ENCODE measurements at places on chromosomes 5 and 9. TPM values are rescaled to one million over a fixed set of nuclear protein-coding genes. Genes with fewer than 3 reads are reported as not detected.

DNA sequence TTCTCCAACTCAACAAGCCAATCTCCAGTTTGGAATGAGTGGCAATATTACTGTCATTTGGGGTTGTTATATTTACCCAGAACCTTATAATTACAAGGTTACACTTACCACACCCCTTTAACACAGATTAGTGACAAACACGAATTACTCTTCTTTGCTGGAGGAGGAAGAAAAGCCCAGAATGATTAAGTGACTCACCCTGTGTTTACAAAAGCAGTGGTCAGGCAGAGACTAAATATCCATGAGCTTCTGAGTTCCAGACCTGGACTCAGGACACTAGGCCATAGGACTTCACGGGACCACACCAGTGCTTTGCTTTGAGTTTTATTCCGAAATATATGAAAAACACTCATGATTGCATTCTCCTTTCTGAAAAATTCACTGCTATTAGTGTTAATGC is 370.8 kb downstream of the TLE1 start:
- DNase-seq = no peak
- no peak overlapping the region for H3K4me3 ChIP-seq
- no peak overlapping the region for H3K27ac ChIP-seq
- H3K27me3 ChIP-seq = no peaks in the 10 kb centered on the region

DNA sequence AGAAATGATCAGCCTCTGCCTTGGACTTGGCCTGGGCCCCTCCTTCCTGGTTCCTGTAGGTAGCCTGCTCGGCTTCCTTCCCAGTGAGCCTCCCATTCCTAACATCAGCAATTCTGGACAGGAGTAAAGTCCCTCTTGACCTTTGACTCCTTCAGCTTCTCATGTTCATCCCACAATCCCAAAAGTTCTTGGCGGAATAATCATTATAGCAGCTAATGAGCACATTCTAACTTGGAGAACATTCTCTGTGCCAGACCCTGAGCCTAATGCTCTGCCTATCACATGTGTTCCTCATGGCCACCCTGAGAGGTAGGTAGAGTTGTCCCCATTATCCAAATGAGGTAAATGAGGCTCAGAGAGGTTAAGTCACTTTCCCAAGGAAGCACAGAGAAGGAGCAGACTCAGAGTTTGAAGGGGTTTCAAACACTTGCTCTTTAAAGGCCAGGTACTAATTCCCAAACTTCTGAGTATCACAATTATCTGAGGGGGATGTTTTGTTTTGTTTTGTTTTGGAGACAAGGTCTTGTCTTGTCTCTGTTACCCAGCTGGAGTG is 21.2 kb downstream of the SWI5 start:
- DNase-seq = no peak
- H3K4me1 ChIP-seq = peaks cover 5% of the 10 kb centered on the region
- peak overlapping the region; percentile 60 for H3K27ac ChIP-seq
- no peaks in the 10 kb centered on the region for H3K36me3 ChIP-seq
- no peaks in the 10 kb centered on the region for H3K27me3 ChIP-seq

DNA sequence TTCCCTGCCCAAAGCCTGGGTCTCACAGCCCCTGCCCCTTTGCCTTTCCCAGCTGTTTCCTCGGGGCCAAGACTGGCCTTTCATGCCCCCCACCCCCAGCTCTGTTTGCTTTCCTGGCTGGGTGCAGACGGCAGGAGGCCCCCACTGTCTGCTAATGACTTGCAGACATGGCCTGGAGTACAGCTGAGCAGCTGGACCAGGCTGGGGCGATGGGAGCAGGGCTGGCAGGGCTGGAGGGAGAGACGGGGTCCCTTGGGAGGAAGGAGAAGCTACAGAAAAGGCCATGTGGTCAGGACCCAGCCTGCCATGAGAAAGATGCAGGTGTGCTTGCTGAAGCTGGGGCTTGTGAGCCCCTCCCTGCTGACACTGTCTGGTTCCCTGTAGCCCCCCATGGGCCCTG is 28.3 kb upstream of the GFPT2 start:
- H3K36me3 ChIP-seq = no peaks in the 10 kb centered on the region
- no peak overlapping the region for H3K27ac ChIP-seq

GRCh38 chr9:93962017-93962416 is 6.9 kb upstream of the BARX1 start:
- H3K4me3 ChIP-seq = no peak overlapping the region
- DNase-seq = no peak
- H3K27ac ChIP-seq = no peak overlapping the region
- peaks cover 10% of the 10 kb centered on the region for H3K4me1 ChIP-seq
- H3K27me3 ChIP-seq = peaks cover 74% of the 10 kb centered on the region

DNA sequence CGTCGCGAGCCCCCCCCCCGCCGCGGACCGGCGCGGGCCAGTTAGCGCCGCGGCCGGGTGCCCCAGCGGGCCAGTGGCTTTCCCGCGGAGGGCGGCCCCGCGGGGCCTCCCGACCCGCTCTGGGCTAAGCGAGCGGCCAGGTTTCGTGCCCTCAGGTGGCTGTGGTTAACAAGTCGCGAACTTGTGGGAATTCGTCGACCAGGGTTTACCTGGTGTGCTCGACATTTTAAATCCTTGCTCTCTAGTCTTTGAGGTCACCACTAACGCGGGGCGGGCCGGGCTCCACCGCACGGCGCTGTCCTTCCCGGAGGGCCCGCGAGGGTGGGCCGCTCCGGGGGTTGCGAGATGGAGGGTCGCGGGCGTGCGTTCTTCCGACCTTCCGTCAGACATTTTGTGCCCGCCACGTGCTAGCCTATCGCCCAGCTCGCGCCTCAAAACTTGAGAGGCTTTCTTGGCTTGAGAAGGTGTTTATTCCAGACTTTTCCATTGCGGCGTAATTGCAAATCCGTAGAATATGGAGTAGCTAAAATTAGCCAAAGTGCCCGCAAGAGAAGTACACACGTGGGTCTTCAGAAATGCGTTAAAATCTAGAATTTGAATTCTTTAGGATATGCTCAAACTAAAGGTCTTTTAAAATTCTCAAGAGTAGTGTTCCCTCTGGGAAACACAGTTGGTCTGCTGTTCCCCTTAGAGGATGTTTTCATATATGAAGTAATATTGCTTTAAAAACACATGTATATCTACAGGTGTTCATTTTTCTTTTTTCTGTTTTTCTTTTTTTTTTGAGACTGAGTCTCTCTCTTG is 2.1 kb downstream of the ANP32B start:
- DNase-seq = peak; percentile 9
- peak overlapping the region; percentile 81 for H3K27ac ChIP-seq
- H3K4me3 ChIP-seq = peak overlapping the region; percentile 87
- H3K27me3 ChIP-seq = peaks cover 30% of the 10 kb centered on the region
- peaks cover 56% of the 10 kb centered on the region for H3K4me1 ChIP-seq
- H3K36me3 ChIP-seq = no peaks in the 10 kb centered on the region

PTPDC1 gene
- total RNA-seq = 10.1 TPM

ZNF462 gene
- total RNA-seq = 195 TPM

HIGD2A gene
- total RNA-seq = 91.2 TPM

DNA sequence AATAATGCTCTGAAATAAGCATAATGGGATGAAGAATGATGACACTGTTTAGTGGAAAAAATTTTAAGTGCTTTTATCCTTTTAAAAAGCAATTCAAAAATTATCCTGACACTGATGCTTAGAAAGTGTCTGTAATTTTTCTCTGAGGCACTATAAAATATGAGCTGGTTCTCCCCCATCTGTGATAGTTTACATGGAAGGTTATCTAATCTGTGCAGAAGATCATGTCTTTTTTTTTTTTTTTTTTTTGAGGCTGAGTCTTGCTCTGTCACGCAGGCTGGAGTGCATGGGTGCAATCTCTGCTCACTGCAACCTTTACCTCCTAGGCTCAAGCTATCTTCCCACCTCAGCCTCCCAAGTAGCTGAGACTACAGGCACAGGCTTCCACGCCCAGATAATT is 15.2 kb upstream of the TAF11L2 start:
- H3K4me3 ChIP-seq = no peak overlapping the region
- no peaks in the 10 kb centered on the region for H3K4me1 ChIP-seq
- no peak for DNase-seq

TRPM3 gene
- total RNA-seq = 1.4 TPM

- H3K4me3 ChIP-seq = no peak overlapping the region
- H3K4me1 ChIP-seq = peaks cover 35% of the 10 kb centered on the region
- peaks cover 6% of the 10 kb centered on the region for H3K27me3 ChIP-seq
- DNase-seq = no peak
- no peak overlapping the region for H3K27ac ChIP-seq
- H3K36me3 ChIP-seq = no peaks in the 10 kb centered on the region
Observed at GRCh38 chr5:976849-977751, 31.5 kb upstream of the NKD2 start.

IL17B gene
- not detected for total RNA-seq

SPAG8 gene
- 1.4 TPM for total RNA-seq

GRCh38 chr5:160030631-160031377 is 21.9 kb downstream of the TTC1 start:
- H3K4me3 ChIP-seq = no peak overlapping the region
- H3K27ac ChIP-seq = no peak overlapping the region
- H3K36me3 ChIP-seq = peaks cover 4% of the 10 kb centered on the region
- H3K4me1 ChIP-seq = peaks cover 3% of the 10 kb centered on the region

FRMD3 gene
- 2.3 TPM for total RNA-seq

ELAVL2 gene
- total RNA-seq = 26.0 TPM

NME5 gene
- 8.4 TPM for total RNA-seq

ZCCHC9 gene
- 31.3 TPM for total RNA-seq

GRCh38 chr9:125085703-125086477 is 57.4 kb downstream of the SCAI start:
- H3K4me1 ChIP-seq = peaks cover 11% of the 10 kb centered on the region
- H3K27me3 ChIP-seq = no peaks in the 10 kb centered on the region
- DNase-seq = no peak

LCN6 gene
- total RNA-seq = not detected

Data from neural crest cell (in vitro differentiated cells).